ENCODE measurements at places on chromosomes 1 and 21.

GRCh38 chr21:38811257-38811656 lies 5.5 kb downstream of the ETS2 start:
- DNase-seq: no peak

DNA sequence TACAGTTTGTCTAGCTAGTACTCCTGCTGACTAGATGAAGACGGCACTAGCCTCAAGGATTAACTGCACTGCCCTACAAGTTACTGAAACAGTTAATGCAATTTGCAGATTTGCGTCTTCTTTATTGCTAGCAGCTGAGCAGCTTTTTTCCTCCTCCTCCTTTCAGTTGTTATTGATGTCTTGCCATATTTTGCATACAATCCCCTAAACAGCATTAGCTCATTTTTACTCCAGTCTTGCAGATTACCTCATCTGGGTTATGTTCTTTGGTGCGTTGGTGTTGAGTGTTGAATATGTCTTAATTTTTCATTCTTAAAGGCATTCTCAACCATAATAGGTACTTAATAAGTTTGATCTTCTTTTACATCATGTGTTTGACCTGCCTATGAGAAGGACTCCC lies 363.4 kb upstream of the LYPLAL1 start:
- DNase-seq: no peak

DNA sequence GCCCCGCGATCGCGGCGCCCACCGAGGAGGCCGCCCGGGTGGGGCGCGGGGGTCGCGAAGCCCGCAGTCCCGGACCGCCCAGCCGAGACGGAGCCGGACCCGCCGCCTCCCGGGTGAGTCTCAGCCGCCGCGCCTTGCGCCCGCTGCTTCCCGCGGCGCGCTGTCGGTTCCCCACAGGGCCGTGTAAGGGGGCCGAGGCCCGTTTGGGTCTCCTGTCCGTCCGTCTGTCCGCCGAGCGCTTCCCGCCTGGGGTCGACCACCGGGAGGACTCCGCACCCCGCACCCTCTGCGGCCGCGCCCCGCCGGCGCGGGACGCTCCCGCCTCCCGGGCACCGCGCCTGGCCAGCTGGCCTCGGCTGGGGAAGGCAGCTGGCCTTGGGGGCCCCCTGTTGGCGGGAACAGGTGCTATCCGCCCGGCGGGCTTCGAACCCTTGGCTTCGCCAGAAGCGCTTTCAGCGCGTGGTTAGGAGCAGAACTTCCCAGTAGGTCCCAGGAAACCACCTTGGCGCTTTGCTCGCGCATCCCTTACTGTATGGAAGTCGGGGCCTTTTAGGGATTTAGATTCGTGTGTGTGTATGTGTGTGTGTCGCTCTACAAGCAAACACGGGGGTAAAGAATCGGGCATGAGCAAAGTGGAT lies 414 bp downstream of the TMEM51 start:
- peak; percentile 21 for DNase-seq

- DNase-seq: no peak
Observed at GRCh38 chr1:62904856-62905225, 120.9 kb downstream of the ATG4C start.

DNA sequence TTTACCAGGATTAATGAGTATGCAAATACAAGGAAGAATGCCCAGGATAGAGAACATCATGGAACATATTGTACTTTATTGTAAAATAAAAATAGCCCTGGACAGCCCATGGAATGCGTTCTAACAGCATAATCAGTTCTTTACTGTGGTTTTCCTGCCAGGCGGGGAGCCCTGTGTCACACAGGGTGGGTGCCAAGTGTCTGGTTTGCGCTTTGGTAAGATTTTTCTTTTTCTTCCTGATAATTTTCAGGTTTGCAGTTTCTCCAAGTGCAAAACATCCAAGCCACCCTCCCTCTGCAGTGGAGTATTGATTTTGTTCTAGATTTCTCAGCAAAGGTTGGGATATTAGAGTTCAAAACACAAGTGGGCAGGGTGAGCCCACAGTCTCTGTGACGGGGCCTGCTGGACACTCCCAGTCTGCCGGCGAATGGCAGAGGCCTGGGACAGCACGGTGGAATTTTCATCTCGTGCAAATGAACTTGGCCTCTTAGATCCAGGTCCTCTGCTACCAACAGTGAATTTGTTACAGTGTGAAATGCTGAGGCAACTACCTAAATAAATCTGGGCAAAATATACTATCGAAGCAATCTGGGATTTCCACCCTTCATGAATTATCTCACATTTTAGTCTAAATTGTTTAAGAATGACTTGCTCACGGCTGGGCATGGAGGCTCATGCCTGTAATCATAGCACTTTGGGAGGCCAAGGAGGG lies 15.6 kb upstream of the KCNJ15 start:
- no peak for DNase-seq

GRCh38 chr1:163048869-163049268 lies 20.3 kb upstream of the RGS4 start:
- DNase-seq: no peak

GRCh38 chr1:215133532-215133931 lies 51.0 kb downstream of the KCNK2 start:
- no peak for DNase-seq

DNA sequence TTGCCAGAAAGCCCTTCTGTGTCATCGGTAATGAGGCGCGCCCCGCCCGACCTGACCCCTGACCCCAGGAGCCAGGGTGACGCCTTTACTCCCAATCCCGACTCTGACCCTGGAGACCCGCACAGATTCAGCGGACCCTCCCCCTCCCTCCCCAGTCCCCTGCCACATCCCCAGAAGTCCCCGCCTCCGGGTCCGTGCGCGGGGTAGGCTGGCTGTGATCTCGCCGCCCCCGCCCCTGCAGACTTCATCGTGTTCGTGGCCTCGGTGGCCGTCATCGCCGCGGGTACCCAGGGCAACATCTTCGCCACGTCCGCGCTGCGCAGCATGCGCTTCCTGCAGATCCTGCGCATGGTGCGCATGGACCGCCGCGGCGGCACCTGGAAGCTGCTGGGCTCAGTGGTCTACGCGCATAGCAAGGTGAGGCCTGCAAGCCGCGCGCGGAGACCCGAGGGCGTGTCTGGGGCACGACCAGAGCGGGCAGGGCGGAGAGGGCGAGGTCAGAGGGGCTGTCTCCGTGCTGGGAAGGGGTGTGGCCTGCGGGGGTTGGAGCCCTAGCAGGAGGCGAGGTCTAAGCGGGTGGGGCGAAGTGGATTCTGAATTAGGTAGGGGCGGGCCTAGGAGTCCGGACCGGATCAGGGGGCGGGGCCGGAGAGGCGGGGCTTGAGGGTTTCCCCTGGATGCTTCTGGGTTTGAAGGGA lies 34.8 kb downstream of the KCNQ4 start:
- DNase-seq: no peak

- no peak for DNase-seq
Observed at GRCh38 chr1:154145986-154146385, 8.9 kb downstream of the NUP210L start.

Data from globus pallidus (tissue), 1 donor.